ENCODE measurements at places on chromosomes 2 and 18.

- no peak for DNase-seq
Measured at GRCh38 chr18:53764086-53764485, 460.4 kb downstream of the MBD2 start.

DNA sequence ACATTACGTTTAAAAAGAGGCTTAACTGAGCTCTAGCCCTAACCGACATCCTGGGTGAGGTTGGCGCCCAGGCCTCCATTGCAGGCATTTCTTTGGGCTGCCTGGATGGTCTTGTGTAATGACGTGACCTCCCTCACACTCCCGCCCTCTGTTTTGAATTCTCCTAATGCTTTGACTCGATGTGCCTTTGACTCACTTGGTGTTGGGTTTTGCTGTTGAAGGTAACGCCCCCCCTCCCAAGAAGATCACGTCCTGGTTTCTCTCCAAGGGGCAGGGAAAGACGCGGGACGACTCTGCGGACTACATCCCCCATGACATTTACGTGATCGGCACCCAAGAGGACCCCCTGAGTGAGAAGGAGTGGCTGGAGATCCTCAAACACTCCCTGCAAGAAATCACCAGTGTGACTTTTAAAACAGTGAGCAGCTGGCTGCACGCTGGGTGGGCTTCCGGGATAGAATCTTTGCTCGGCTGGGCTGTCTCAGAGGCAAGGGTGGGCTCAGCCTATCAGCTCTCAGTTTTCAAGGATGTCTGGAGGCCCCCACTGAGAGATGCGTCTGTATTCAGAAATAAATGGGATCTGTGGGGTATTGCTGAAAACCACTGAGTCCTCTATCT, 87.9 kb upstream of the ATG16L1 start:
- DNase-seq = no peak

- no peak for DNase-seq
Measured at GRCh38 chr2:78973630-78974029, 51.9 kb upstream of the REG3G start.

- no peak for DNase-seq
Measured at GRCh38 chr2:231662811-231663457, 45.4 kb upstream of the PTMA start.

DNA sequence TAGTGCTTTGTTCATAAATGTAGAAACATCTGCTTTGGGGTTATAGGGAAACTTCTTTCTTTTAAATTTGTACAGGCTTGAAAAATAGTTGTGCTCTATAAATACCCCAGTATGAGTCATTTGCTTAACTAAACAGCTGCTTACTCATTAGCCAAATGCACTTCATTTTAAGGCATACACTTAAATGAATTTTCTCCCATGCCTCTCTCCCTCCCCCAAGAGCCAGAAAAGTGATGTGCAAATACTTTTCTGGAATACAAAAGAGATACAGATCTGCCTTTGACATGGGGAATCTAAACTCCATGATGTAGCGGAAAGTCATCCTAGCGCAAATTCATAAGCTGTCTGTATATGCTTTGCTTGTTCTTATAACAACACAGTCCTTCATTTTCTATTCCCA, 469.4 kb downstream of the DLGAP1 start:
- peak; percentile 30 for DNase-seq

DNA sequence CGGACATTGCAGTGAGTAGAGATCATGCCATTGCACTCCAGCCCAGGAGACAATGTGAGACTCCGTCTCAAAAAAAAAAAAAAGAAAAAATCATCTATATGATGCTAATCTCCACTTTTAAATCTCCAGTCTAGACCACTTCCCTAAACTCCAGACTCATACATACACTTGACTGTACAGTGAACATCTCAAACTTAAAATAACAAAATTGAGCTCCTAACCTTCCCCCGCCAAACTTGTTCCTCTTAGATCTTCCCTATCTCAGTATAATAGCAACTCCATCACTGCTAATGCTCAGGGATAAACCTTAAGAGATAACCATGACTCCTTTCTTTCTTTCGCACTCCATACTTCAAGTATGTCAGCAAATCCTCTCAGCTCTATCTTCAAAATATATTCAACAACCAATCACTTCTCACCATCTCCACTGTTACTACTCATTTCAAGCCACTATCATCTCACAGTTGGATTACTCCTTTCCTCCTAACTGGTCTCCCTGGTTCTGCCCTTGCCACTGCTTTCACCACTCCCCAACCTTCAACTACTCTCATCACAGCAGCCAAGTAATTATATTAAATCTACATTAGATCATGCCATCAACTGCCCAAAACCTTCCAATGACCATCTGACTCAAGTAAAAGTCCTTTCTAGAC, 12.0 kb downstream of the MEMO1 start:
- DNase-seq = no peak

DNA sequence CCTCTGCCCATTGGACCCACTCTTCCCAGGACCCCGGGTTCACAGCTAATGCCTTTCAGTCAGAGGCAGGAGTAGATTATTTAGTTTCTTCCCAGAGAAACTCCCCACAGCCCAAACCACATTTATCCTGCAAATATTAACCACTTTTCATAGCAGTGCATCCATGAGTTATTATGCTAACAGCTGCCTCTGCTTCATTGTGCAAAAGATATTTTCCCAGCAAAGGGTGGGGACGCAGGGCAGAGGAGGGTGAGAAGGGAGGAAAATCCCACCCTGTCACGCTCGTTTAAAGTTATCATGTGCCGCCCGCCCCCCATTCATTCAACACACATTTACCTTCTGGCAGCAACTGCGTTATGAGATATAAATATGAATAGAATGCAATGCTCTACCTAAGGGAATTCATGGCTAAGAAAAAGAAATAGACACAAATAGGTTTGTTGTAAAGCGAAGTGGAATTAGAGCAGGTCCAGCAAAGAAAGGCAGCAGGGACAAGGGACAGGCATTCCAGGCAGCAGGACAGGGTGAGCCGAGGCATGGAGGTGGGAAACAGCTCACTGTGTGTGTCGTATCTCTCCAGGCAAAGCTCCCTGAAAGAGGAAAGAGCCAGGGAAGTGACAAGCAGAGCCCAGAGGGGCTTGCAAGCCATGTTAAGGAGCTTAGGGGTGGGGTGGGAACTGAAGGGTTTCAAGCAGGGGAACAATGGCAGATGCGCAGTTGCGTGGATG, 46.3 kb upstream of the LTBP1 start:
- DNase-seq = no peak

DNA sequence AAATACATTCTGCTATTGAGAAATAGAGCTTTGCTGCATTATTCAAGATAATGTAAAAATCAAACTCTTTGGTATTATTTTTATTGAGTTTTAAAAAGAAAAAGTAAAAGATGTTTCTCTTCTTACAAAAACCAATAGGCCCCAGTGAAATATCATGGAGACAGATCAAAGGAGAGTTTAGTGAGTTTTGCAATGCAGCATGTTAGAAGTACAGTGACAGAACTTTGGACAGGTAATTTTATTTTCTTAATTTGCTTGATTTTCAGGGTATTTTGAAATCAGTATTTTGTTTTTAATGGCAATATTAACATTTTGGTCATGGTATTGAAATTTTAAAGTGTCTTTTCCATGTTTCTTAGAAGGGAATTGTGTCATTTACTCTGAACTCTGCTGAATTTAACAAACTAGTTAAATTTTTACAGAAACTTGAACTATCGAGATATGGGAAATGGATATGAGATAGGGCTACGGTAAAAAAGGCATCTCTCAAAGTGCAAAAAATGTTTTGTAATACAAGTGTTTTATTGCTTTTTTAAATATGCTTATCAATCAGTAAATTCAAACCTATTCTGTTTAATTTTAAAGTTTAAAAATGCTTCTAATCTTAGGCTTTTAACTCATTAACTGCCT, 13.8 kb downstream of the DNAJC10 start:
- DNase-seq = no peak

GRCh38 chr18:62586781-62587487, 64.1 kb downstream of the ZCCHC2 start:
- no peak for DNase-seq

DNA sequence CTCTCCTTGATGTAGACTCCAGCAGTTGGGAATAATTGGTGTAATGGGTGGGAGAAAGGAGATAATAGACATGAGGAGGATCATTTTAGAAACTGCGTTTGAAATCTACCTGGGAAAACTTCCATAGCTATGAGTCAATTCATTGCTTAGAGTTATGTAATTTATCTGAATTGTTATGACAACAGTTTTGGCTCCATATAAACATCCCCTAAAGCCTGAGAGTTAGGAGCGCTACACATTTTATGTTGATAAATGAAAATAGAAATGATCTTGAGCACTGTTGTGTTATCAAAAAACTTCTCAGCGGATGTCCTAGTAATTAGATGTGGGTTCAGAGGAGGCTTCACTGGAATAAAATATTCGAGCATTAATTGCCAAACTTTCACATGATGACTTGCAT, 573.4 kb downstream of the TSN start:
- DNase-seq = no peak

DNA sequence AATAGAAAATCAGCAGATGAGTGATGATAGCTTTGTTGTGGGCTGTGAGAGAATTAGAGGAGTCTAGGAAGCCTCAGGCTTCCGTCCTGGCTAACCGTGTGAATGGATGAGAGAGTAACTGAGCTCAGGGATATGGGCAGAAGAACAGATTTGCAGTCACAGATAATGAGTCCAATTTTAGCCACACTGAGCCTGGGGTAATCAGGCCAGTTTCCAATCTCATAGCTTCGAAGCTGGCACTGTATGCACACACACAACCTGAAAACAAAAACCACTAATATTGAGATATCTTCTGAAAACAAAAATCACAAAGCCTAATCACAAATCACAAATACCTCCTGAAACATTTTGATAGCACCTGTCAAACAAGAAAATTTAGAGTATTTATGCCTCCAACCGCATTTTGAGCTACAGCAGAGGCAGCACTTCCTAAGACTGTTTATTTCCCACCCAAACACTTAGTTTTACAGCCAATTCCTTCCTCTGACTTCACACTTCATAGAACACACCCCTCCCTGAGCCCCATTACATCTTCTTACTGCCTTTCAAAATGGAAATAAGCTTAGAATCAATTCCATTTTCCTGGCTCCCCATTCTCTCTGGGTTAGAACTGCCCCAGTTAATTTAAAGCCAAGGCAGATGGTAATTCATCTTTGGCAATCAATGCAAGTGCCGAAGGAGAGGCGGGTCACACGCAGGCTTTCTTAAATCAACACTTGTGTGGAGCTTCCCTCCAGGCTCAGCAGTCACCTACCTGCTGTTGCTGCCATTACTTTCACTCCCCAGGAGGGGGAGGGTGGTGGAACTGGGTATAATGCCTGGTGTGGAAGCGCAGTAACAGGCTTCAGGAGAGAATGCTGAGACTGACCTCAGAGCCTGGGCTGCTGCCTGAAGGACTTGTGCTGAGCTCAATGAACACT, 18.9 kb downstream of the TTR start:
- DNase-seq = no peak

DNA sequence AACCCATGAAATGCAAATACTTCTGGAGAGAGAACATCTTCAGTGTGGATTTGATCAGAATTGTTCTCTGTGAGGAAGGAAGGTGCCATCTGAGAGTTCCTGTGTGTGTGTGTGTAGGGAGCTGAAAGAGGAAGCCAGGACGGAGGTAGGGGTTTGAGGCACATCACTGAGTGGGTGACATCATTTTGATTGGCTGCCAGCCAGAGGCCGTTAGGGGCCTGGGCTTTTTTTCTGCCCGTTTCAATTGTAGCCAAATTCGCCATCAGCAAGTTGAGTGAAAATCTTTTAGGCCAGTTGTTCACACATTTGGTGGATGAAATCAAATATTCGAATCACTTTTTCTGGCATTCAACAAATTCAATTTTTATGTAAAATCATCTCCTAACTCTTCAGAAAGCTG, 48.9 kb downstream of the TSN start:
- no peak for DNase-seq

DNA sequence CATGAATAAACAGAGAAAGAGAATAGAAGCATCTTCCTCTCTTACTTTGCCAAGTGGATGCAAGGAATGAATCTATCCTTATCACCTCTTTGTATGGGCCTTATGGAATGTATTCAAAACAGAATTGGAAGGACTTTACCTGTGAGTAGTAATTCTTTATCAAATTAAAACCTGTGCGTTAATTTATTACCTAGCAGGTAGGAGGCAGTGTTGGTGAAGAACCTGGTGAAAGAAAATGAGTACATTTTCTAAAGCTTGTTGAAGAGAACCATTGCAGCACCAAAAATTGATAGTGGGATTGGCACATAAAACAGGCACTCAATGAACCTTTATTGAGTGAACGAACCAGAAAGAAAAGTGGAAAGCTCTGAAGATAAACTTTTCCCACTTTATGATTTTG, 1302.1 kb upstream of the CELF4 start:
- DNase-seq = no peak

- no peak for DNase-seq
Measured at GRCh38 chr2:56476509-56477071, 292.8 kb downstream of the CCDC85A start.

DNA sequence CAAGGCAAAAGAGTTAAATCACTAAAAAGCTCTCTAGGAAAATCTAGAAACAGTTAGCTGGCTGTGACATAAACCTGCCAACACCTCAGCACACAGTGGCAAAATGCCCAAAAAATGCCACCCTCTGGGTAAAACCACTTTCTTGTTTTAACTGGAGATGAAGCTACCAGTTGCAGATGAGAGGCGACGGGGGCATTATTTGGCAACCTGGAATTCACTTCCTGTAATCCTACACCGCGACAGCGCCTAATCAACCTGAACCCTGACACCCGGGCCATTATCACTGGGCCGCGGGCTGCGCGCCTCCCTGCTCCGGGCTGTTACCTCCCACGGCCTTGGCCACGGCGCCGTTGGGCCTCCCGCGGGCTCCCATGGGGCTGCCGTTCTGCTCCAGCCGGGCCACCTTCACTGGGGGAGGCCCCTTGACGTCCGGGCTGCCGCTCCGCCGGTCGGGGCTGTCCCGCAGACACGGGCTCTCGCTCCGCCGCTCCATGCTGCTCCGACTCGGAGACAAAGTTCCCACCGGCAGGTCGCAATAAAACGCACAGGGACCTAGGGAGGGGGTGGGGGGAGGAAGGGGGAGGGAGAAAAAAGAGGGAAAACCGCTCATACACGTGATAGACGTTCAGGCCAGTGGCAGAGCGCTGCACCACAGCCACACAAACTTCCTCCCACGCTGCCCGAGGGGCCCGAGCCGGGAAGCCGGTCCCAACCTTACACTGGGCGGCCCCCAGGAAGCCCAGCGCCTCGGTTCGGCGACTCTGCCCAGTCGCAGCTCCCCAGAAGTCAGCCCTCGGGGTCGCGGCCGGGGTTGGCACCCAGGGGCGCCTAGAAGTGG, 2.0 kb downstream of the SATB2 start:
- DNase-seq = no peak

DNA sequence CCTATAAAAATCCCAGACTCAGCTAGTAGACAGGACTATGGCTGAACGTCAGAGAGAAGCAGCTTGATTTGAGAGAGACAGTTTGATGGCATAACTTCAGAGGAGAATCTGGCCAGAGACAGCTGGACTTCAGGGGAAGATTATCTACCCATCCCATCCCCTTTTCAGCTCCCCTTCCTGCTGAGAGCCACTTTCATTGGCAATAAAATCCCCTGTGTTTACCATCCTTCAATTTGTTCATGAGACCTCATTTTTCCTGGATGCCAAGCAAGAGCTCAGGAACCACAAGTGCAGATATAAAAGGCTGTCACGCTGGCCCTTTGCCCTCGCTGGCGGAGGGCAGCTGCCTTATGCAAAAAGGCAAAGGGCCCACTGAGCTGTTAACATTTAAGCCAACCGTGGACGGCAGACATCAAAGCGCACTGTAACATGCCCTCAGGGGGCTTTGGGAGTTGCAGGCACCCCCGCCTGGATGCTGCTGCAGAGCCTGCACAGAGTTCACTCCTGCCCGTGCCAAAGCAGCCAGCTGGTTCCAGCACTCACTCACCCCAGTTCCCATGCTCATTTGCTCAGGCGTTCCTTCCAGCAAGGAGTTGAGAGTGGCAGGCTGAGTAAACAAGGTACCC, 164.3 kb upstream of the PGAP1 start:
- no peak for DNase-seq

Data from foreskin fibroblast (primary cell).